Immature natural killer cell (primary cell): ENCODE measurements at places on chromosomes 7 and 10. TPM values are rescaled to one million over a fixed set of nuclear protein-coding genes. Genes with fewer than 3 reads are reported as not detected.

Gene RPA3
- 59.0 TPM for polyA plus RNA-seq

GRCh38 chr10:51881213-51881612, 181.8 kb upstream of the CSTF2T start:
- peaks cover 11% of the 10 kb centered on the region for H3K4me1 ChIP-seq
- H3K27ac ChIP-seq = no peak overlapping the region
- H3K4me3 ChIP-seq = no peak overlapping the region
- no peak for DNase-seq
- no peaks in the 10 kb centered on the region for H3K36me3 ChIP-seq

Gene NPFFR1
- not detected for polyA plus RNA-seq

DNA sequence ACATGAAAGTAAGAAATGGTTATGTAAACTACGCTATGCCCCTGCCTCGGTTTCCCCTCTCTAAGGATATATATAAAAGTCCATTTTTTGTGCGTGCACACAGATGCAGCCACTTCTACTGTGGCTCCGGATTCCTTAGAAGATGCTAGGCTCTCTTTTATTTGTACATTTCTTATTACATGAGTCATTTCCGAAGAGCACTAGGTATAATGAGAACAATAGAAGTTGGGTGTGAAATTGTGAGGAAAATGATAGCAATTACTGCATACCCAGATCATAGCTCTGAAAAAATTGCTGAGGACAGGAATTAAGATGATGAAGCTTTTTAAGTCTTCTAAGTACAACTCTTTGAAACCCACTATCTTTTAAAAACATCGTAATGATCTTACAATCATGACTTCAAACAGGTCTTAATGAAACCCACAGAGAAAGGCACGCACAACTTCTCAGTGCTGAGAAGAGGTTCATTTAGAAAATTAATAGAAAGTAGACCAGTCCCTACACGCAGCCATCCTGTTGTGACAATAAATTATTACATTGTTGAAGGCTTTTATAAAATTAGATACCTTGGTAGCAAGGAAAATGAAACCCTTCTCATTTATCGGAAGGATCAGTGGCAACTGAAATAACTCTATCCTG, 96.2 kb upstream of the FGFR2 start:
- no peaks in the 10 kb centered on the region for H3K4me1 ChIP-seq
- no peak overlapping the region for H3K4me3 ChIP-seq
- H3K27ac ChIP-seq = no peak overlapping the region
